NCI-H460 (cell line): ENCODE measurements at places on chromosomes 1 and 21.

GRCh38 chr1:211920141-211920572, 89.6 kb upstream of the LPGAT1 start:
- peak; percentile 73 for DNase-seq

- DNase-seq, result no peak
Measured at GRCh38 chr1:2322581-2323211, 68.7 kb downstream of the MORN1 start.

DNA sequence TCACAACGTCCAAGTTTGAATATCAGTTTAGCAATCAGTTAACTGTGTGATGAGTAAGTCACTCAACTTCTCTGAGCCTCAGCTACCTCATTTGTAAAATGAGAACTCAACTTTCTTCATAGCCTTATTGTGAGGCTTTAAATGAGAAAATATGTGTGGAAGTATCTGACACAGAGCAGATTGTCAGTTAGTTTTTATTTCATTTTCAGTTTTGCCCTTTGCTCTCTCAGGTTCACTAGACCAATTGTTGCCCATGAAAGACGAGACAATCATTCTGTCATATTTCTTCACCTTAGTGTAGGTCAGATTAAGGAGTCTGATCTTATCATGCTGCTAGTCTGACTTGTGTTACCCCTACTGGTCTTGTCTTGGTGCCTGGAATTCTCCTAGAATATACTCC, 232.8 kb upstream of the PTBP2 start:
- no peak for DNase-seq

DNA sequence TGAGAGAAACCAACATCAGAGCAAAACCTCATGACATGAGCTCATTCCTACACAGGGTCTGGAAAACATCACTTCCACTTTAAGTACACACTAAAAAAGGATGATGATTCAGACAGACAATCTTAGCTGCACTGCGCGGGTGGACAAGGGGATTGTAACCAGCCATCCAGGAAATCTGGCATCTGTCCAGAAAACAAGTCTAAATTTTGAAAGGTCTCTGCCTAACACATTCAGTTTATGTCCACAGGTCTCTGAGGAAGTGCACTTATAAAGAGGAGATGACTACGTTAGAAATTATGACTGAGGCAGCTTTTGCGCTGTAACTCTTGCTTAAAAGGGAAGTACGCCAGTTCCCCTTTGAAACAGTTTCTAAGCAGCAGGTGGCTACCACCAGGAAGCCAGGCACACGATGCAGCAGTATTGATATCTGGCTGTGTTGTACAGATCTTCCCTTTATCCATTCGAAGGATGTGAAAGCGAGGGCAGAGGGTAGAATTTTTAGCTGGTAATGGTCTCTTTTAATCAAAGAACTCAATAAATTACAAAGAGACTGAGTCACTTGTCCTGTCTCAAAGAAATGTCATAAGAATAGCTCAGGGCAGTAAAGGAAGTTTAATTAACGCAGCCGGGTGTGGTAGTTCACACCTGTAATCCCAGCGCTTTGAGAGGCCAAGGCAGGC, 128.0 kb downstream of the SETD4 start:
- no peak for DNase-seq

DNA sequence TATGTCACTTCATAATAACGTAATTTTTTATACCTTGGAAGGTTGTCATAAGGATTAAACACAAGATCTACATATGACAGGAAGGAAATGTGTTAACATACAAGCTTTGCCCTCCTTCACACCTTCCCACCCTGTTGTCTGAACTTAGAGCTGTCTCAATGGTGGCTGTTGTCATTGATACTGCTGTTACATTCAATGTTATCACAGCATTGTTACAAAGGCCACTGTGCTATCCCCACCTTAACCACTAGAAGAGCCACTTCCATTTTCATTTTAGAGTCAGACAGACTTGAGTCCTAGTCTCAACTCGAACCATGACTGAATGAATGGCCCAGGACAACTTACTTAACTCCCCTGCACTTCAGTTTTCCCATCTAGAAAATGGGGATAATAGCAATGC, 31.2 kb downstream of the TAS1R2 start:
- DNase-seq, result no peak

GRCh38 chr21:17512253-17513213, at the start of gene CXADR:
Gene CXADR, plus strand, starts transcription at chr21:17513043. Its CDS starts 87 bp downstream, at chr21:17513130.
- peak; percentile 68 for DNase-seq

DNA sequence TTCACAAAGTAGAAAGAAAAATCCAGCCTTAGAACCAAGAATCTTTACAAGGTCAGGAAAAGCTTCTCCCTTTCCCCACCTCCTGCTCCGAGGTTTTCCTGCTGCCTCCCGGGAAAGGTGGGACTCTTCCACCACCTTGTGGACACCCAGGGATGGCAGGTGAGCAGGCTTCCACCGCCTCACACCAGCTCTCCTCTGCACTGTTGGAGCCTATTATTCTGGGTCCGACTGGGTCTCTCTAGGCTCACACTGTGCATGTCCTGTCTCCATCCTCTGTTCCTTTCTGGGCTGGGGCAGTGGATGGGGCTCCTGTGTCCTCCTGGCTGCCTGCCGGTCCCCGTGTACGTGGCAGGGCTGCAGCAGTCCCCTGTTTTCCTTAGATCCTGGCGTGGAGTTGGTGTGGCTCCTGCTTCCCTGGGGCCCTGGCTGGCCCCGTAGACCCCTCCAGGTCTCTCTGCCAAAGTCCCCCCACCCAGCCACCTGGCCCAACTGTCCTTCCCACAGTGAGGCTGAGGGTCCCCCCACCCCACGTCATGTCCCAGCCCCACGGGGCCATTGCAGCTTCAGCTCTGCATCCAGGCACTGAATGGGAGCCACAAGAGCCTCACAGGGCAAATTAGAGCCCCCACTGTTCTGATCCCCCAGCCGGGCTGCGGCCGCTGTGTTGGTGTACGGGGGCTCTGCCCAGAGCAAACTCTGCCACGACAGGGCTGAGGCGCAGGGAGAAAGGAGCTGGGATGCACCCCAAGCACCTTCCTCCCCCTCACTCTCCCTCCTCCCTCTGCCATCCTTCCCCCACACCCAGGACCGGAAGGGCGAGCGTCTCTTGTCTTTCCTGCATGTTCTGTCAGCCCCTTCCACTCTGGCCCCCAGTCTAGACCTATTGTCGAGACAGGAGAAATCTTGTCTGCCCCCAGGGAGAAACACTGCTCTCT, 3.3 kb upstream of the SLC45A1 start:
- peak; percentile 76 for DNase-seq

- DNase-seq, result no peak
Measured at GRCh38 chr1:182725259-182726255, 41.2 kb upstream of the RGS8 start.

GRCh38 chr1:1426496-1427105, 5.5 kb upstream of the ANKRD65 start:
- no peak for DNase-seq

GRCh38 chr1:167924543-167925231, 10.8 kb upstream of the ADCY10 start:
- DNase-seq, result no peak

- no peak for DNase-seq
Measured at GRCh38 chr1:35049116-35049515, 17.4 kb upstream of the ZMYM6 start.

- no peak for DNase-seq
Measured at GRCh38 chr1:93578433-93578830, 103.2 kb downstream of the BCAR3 start.

- DNase-seq, result no peak
Measured at GRCh38 chr1:65310078-65310587, 790 bp downstream of the DNAJC6 start.

DNA sequence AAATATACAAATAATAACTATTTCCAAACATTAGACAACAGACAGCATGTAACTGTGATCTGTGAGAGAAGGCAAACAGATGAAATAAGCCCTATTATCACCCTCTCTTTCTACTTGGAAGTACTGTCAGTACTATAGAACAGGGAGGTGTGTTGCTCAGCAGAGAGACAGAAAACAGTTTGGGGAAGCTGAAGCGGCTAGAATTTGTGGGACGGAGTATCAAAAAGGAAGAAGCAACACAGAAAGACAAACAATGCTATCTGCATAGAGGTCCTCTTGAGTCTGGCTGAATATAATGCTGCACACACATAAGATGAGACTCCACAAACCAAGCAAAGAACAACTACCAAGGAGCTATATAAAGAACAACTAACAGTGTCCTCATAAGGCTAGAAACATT, 59.4 kb downstream of the ZZZ3 start:
- no peak for DNase-seq

DNA sequence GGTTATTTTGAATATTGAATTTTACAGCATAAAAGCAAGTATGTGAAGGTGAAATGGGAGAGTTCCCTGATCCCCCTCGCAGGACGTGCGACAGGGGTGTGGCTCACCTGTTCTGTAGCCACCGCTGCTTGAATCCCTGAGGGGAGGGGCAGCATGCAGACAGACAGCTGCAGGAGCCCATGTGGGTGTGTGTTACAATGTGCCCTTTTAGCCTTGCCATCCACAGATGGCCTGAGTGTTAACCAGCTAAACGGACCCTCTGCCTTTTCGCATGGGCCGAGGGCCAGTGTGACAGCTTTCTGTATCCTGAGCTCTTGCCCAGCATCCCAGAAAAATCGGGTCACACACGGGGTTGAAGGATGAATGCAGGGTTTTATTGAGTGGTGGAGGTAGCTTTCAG, 43.3 kb downstream of the JAM2 start:
- no peak for DNase-seq

DNA sequence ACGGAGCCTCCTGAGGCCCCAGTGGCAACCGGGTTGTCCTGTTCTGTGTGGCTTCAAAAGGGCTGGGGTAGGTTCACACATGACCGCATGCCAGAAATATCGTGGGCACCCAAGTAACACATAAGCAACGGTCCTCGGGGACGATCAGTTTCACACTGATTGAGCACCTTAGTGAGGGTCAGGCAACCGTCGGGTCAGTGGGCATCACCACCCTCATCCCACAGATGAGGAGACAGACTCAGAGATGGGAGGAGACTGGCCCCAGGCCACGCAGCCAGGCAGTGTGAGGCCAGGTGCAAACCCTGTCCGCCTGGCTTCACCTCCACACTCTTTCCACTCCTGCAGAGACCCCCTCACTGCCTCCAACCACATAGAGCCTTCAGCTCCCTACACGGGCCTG, 309.8 kb downstream of the MATN1 start:
- no peak for DNase-seq

DNA sequence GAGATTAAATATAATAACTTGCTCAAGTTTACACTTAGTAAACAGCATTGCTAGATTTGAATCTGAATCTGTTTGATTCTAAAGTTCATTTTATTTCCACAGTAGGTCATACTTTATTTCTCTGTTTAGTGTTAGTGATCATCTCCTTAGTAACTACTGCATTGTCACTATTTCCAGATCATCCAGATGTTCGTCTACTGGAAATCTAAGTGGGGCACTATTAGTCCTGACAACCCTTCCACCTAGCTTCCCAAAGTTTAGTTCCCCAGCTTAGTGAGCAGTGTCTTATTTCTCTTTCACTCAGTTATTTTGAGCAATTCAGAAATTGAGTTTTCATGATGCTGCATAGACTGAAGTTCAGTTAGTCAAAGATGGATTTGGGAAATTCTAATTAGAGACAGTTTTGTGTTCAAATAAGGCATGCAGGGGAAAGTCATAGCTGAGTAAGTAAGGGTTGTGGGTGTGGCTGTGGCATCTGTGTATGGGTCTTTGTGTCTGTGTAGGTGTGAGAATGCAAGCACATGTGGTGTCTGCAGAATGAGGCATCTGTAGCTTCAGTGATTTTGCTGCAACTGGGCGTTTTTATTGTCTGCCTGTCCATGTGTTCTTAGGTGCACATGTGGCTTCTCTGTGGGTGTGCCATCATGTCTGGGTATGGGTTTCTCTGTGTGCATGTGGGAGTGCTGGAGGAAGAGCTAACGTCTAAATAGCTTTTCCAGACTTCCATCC, 107.3 kb downstream of the NTMT2 start:
- DNase-seq, result no peak

DNA sequence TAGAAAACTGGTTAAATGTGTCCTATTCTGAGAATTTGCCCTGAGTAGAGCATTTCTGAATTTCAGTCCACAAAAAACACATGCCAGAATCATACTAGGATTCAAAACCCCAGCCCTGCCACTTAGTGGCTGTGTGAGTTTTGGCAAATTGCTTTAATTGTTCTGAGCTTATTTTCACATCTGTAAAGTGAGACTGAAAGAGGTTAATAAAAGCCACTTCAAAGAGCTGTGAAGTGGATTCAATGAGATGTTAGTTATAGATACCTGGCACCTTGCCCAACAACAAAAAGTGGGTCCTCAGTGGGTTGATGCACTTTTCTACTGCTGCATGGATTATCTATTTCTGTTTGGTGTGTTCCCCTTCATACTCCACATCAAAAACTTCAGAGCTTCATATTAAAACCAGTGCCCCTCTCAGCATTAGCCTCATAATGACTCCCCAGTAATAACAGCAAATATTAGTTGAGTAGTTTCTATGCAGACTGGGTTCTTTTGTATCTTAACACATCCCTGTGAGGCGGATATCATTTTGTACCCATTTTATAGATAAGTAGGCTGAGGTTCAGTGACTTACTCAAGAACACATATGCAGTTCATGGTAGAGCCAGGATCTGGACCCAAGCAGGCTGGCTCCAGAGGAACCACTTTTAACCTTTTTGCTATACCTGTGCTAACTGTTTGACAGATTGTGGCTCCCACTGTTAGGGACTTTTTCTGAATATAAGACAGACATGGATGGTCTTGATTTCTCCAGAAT, 14.2 kb upstream of the ADORA3 start:
- DNase-seq, result no peak

- DNase-seq, result peak; percentile 67
Measured at GRCh38 chr1:8848663-8849386, 29.7 kb downstream of the ENO1 start.

DNA sequence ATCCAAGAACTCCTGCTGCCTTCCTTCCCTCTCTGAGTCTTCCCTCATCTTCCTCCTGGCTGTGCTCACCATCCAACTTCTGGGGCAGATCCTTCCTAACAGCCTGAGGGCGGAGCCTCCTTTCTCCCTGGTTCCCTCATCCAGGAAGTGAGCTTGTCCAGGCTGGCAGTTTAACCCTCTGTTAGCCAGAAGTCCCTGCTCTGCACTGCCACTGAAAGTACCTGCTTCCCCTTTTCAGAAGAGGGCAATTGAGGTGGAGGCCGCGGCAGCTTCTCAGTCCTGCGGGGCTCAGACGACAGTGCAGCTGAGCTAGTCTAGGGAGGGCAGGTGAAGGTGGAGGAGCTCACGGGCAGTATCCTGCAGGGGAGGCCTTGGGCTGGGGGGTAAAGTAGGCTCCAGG, 149.1 kb downstream of the FCRL5 start:
- DNase-seq, result no peak

GRCh38 chr1:85179522-85179921, 21.3 kb downstream of the SYDE2 start:
- DNase-seq, result no peak

DNA sequence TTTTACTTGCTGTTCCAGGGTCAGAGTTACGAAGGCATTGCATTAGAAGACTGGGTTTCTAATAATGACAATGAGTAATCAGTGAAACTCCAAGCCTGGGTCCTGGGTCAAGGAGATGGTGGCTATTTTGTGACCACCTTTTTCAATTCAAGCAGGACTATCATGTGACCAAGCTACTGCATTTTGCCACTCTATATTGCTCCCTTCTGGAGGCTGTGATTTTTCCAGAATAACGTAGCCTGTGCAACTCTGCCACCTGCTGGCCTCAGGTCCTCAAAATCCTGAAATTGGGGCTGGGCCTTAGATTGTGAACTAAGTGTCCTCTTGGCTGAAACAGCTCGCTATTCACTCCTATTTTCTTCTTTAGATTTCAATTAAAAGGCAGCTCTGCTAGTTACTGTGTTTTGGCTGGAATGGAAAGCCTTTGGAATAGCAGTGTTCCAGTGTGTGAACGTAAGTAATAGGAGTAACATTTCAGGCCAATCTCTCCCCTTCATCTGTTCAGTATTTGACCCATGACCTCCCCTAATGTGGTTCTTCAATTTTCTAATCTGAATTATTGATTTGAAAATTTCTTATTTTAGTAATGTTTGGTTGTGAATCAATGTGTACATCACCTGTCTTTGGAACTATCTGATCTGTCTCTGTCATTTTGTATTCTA, 52.9 kb upstream of the CD46 start:
- DNase-seq, result peak; percentile 80
